ENCODE measurements at places on chromosomes 1 and 21.

GRCh38 chr1:243493156-243494129, 237.6 kb downstream of the SDCCAG8 start:
- no peak for DNase-seq

DNA sequence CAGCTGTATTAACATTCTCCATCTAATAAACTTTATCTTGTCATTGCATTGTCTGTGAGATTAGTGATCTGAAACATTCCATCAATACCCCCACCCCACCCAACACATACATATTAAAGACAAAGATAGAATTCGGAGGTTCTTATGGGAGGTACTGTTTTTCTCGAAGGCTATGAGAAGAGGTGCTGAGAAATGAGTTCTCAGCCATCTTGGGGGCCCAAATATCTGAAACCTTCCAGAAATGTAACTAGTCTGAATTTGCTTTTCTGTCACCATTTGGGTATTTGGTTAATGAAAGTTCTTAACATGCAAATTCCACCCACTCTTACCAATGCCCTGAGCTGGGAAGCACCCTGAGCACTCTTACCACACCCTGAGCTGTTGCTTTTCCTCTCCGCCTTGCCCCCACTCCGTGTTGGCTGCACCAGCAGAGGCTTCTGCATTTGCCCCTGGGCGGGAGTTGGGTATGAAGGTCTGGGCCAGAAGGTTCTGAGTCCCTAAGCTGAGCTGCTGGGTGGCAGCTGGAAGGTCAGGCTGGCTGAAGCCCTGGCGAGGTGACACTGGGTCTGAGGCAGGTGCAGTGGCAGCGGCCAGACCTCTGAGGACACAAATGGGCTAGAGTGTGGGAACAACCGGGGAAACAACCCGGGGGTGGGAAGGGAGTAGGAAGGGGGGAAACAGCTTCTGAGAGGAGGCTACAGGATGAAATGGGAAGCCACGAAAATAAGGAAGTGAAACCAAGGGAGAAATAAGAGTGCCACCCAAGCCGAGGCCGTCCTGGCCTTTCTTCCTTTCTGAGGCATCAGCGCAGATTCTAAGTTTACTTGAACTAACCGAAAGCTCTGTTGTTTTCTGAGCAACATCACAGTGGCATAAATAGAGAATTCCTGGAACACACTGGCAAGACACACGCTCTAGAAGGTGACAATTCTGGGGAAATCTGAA, 26.3 kb upstream of the IER5 start:
- DNase-seq = no peak

GRCh38 chr1:99963041-99963795, 6.6 kb upstream of the SLC35A3 start:
- DNase-seq = no peak

DNA sequence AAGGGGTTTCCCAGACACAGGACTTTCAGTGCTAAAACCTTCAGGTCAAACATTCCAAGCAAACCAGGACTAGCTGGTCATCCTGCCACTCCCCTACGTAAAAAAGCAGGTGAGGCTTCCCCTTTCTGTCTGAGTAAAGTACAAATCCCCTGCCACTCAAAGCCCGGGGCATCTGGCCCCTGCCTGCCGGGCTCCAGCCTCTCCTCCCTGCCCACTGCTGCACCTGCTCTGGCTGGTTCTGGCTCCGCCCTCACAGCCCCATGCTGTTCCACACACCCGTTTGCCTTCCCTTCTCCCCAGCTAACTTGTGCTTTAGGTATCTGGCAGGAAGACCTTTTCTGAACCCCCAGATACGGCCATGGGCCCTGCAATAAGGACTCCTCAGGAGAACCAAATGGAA, 23.3 kb upstream of the S100A7 start:
- no peak for DNase-seq

DNA sequence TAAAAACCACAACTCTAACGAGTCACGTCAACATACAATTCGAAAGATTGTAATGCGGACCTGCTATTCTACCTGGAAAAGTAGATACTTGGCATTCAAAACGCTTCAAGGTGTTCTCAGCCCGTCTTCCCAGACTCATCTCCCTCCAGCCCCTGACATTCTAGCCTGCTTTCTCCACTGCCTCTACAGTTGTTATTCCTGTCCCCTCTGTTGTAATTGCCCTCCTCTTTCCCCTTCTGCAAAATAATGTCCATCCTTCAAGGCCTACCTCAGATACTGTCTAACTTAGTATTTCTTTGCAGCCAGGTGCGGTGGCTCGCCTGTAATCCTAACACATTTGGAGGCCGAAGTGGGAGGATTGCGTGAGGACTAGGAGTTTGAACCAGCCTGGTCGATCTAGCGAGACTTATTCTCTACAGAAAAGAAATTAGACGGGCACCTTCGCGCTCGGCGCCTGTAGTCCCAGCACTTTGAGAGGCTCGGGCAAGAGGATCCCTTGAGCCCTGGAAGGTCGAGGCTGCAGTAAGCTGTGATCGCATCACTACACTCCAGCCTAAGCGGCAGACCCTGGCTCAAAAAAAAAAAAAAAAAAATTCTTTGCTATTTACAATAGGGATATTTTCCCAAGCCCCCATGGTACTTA, 756 bp upstream of the RBM34 start:
- DNase-seq = no peak

- no peak for DNase-seq
These were observed 84.2 kb downstream of the LBR start for GRCh38 chr1:225343618-225344017.

DNA sequence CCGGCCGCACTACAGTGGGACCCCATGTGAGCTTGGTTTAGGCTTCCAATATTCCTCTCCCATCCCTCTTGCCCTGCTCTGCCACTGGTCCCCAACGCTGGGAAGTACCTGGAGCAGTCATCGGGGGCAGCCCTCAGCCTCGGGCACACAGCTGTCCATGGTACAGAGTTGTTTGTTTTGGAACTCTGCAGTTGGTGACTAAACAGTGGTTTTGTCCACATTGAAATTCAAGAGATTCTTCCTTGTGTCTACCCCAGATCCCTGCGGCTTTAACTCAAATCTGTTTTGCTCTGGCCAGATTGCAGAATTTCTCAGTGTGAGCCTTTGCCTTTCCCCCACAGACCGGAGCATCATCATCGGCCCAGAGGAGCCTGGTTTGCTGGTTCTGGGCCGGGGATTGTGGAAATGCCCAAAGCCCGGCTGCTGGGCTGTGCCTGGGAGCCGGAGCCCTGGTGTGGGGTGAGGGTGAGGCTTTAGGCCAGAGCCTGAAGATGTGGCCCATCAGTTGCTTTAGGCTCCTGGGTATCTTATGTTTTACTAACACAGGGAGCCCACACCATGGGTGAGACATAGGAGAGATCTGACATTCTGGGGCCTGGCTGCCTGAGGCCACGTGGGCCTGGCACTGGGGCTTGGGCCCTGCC, 93.2 kb downstream of the ARHGEF10L start:
- no peak for DNase-seq

DNA sequence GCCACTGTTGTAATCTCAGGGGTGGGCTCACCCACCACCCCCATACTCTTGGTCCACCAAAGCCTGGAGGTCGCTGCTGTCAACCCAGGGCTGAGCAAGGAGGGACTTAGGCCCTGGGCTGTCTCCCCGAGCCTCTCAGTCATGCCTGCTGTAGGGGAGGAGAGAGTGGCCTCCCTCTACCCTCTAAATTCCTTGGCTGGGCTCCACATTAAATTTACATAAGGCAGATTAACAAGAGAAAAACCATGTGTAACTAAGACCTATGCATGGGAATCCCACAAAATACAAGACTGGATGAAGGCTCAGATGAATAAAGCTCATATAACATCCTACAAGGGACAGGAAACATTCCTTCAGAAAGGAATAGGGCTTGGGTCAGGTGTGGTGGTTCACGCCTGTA, 1.8 kb upstream of the PIK3CD start:
- DNase-seq = no peak

All from spinal cord (tissue), 10 donors.